ENCODE measurements at places on chromosomes 3 and 15.

GRCh38 chr3:177624528-177625495 lies 427.5 kb upstream of the TBL1XR1 start:
- DNase-seq: no peak

DNA sequence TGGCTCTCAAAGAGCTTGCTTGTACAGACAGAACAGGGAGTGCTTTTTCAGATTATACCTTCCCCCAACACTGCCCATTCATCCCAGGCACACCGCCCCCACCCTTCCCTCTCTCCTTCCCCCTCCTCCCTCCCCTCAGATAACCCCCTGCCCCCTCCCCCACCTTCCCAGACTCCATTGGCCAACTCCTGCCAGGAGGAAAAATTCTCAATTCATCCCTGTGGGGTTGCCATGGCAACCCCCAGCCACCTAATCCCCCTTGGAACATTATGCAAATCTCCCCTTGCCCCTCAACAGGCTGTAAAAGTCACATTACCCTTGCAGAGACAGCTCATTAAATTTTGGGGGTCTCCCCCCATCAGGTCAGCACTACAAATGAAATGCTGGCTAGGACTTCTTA lies 14.3 kb downstream of the TLE3 start:
- no peak for DNase-seq

- DNase-seq: no peak
These were observed 104.3 kb upstream of the RASGRP1 start for GRCh38 chr15:38668898-38669391.

- no peak for DNase-seq
These were observed 163.8 kb downstream of the FHIT start for GRCh38 chr3:61087465-61087864.
